HTR-8/SVneo (cell line): ENCODE measurements at places on chromosomes 11 and 22.

DNA sequence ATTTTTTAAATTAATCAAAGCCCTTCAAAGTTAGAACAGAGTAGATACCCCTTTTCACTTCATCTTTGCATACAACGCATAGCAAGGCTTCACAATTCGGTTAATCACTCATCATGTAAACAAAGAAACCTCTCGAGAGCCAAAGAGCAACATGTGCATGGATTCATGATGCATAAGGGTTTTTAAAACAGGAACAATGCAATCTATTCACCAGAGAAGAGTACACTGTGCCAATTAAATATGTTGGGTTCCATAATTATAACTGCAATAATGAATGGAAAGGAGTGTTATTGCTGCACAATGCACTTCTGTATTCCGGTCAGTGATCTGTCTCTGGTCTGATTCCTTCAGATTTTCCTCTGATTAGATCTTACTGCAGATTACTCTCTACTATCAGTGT is 45.3 kb downstream of the CADM1 start:
- no peak for DNase-seq

DNA sequence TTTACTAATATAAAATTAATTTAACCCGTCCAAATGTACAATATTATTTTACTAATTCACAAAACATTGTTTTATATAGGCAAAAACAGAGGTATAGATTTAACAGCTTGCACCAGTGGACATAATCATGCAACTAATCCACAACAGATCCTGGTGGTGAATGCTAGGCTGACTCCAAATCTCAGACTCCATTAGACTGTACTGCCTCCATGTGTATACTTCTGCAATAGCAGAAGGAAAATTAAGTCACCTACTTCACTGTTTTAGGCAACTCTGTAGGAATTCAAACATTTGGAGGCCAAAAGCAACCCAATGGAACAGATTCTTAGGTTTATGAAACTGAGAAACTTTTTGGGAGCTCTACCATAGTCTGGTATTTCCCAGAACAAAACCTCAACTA is 30.0 kb upstream of the RAB39A start:
- peak; percentile 67 for DNase-seq

DNA sequence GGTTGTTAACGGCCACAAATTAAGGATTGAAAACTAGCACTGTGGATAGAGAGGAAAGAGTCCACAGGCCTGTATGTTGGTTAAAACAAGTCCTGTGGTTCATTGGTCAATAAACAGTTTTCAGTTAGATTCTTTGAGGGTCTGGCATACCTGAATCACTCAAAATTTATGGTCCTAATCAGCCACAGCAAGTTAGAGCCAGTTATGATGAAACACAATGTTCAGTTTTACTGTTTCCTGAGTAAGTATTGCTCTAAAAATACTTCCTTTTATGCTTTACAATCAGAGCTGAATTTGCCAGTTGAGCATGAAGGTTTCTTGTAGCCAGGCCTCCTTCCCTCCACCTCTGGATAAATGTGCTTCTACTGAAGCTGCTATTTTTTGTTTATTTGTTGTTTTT is 12.9 kb upstream of the CAT start:
- DNase-seq, result no peak

GRCh38 chr11:92955860-92956259 is 13.6 kb upstream of the MTNR1B start:
- DNase-seq, result no peak

- DNase-seq, result peak; percentile 65
Measured at GRCh38 chr11:119315131-119316015, 1.6 kb downstream of the MCAM start.
